IPS DF 19.7 (cell line): ENCODE measurements at places on chromosomes 2 and 18.

- peak; percentile 75 for DNase-seq
Observed at GRCh38 chr2:120661551-120661950, 74.1 kb upstream of the GLI2 start.

DNA sequence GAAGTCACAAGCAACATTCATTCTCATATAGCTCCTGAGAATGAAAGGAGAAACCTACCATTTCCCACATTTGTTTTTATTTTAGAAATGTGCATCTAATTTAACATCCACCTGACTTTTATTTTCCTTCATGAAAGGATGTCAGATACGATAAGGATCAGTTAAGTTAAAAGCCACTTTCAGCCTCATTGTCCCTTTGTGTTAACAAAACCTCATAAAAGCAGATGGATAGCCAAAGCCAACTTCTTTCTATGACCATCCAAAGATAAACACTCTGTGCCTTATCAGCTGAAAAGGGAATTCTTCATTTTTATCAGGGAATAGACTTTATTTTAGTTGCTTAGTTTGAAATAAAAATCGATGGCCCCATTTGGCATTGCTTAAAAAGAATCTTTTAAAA is 25.7 kb upstream of the RIT2 start:
- DNase-seq: no peak

DNA sequence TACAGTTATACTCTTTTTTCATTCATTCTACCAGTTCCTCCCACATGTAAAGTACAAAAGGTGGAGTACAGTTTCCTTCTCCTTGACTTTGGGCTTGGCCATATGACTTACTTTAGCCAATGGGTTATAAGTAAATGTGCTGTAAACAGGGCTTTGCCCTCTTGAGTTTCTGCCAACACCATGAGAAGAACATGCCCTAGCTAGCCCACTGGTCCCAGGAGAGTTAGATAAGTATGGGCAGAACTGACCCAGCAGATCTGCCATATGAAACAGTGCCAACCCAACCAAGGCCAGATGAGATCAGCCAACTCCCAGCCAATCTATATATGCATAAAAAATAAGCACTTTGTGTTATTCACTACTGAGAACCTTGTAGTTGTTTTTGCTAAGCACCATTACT is 25.5 kb downstream of the ZC3H8 start:
- no peak for DNase-seq

DNA sequence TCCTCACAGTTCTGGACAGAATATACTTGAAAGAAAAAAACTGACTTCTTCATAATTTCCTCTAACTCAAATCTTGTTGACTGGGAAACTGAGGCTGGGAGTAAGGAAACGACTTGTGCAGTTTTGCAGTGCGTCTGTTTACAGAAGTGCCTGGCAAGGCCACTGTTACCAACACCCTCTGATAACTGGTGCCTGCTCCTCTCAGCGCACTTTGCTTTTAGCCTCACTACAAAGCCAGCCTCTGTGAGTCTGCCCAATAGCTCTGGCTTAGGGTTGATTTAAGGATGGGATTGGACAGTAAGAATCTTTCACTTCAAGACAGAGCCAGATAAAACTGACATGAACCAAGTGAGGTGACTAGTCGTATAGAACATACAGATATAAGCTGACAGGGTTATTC is 410.8 kb downstream of the PTPRM start:
- DNase-seq: no peak

DNA sequence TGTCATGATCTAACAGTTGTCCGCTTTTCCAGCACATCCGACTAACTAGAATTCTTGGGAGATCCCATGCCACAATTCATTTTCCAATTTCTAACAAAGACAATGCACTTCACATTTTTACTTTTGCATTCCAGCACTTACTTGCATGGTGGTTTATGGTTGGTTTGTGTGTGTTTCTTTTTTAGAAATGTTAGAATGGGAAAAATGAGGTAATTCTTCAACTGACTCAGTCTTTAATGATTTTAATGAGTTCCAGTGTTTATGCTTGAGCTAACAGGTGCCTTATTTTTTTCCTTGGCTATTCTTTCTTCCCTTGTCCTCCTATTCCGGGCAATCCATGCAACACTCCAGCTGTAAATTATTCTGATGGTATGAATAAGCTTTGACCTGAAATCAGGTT is 46.4 kb downstream of the SLC8A1 start:
- no peak for DNase-seq

GRCh38 chr2:169172151-169172735 is 102.9 kb downstream of the DHRS9 start:
- no peak for DNase-seq

GRCh38 chr2:16129716-16130540 is 189.6 kb downstream of the MYCN start:
- DNase-seq: no peak

DNA sequence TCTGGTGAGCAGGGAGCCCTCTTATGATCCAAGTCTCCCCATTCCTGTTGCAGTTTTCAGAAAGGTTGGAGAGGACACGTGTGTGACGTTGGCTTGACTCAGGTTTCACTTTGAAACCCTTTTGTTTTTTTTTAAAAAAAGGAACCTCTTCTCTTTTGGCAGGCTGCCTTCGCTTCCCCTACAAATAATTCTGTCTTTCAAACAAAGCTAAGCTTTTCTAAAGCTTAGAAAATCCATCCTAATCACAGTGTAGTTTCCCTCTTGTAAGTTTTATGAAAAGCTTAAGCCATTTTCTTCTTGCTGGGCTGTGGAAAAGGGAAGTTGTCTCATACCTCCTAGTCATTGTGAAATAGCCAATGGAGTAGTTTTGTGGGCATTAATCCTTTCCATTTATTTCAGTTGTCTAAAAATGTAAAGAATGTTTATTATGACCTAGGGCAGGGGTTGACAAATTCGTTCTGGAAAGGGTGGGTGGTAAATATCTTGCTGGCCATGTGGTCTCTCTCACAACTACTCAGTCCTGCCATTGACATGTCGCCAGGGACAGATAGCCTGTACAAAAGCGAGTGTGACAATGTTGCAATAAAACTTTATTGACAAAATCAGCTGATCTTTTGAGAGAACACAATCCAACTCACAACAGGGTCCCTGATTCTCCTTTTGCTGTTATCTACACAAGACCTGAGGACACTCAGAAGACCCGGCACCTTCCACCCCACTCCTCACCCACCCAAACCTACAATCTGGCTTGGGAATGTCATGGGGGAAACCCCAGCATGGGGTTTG is 878.8 kb downstream of the RNF144A start:
- no peak for DNase-seq

DNA sequence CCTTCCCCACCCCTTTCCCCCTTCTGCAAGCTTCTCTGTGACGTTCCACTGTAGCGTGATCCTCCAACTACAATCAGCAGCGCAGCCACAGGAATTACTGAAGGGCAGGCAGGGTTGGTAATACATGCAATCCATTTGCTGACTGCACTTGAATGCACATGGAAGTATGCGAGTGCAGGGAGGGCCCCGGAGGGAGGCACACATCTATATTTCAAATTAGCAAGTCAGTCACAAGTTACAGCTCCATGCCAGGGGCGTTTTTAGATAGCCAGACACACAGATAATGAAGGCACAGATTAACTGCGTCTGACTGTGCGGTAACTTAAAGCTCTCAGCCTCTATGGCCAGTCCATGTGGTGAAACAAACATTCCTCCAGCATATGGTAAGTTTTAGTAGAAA is 209.2 kb upstream of the GATA6 start:
- DNase-seq: no peak

GRCh38 chr2:25567406-25567805 is 106.0 kb downstream of the DTNB start:
- no peak for DNase-seq

- DNase-seq: no peak
Observed at GRCh38 chr2:12097859-12098258, 351.4 kb downstream of the LPIN1 start.

GRCh38 chr2:3211256-3212060 is 166.2 kb downstream of the EIPR1 start:
- DNase-seq: no peak

DNA sequence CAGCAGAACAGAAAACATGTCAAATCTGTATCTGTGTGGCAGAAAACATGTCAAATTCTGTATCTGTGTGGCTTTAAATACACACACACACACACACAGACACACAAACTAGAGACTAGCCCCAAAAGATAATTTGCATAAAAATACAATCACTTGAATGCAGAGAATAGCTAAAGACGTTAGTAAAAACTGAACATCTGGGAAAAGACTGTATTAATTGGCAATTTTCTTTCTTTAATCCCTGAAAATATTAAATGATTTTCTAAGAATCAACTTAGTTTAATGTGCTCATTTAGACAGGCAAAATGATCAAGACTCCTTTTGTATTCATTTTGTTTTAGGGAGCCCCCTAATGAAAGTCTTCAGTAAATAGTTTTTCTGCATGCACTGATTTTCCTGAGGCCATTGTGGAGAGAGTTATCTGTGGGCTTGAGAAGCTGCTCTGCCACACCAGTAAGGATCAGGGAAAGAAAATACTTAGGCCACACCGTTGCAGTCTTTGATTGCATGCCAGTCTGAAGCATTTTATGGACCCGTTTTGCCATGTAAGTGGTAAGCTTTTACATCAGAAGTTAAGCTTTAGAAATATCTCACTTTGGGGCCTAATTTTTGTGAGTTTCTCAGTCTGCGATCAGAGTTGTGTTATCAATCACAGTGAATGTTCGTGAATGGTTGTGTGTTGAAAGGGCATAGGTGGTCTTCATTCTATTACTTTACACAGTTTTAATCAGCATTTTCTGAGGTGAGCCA is 2.2 kb downstream of the SPATS2L start:
- no peak for DNase-seq

DNA sequence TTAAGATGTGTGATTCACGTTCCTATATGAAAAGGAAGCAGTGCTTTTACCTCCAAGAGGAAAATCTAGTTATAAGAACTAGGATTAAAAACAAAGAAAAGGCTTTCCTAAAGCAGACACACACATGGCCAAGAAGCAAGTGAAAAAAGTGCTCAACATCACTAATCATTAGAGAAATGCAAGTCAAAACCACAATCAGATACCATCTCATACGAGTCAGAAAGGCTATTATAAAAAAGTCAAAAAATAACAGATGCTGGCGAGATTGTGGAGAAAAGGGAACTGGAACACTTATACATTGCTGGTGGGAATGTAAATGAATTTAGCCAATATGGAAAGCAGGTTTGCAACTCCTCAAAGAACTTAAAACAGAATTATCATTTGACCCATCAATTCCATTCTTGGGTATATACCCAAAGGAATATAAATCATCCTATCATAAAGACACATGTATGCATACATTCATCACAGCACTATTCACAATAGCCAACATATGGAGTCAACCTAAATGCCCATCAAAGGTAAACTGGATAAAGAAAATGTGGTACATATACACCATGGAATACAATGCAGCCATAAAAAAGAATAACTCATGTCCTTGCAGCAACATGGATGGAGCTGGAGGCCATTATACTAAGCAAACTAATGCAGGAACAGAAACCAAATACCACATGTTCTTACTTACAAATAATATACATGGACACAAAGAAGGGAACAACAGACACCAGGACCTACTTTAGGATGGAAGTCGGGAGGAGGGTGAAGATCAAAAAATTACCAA is 285.3 kb downstream of the RAD51AP2 start:
- DNase-seq: no peak

DNA sequence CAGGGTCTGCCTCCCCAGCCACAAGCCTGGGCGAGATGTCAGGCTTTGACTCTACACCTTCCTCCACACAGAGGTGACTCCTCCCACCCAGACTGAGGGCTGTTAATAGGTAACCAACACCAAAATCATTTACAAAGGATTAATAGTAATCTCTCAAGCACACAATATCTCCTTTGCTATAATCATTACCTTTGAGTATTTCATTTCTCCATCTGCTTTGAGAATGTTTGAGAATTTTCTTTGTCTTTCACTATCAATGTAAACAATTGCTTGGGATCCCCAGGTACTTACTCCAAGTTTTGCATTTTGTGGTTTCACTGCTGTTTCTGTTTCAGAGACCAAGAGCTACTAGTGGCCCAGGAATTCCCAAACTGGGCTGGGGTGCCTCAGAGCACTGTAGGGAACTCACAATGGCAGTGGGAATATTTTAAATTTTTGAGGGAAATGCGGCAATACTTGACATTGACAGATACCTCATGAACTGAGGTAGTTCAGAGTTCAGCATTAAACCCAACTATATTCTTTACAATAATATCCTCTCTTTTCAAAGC is 166.4 kb upstream of the MGAT5 start:
- DNase-seq: no peak

- no peak for DNase-seq
Observed at GRCh38 chr2:29368659-29369040, 253.4 kb downstream of the CLIP4 start.

GRCh38 chr2:40282428-40282827 is 169.5 kb downstream of the SLC8A1 start:
- no peak for DNase-seq

DNA sequence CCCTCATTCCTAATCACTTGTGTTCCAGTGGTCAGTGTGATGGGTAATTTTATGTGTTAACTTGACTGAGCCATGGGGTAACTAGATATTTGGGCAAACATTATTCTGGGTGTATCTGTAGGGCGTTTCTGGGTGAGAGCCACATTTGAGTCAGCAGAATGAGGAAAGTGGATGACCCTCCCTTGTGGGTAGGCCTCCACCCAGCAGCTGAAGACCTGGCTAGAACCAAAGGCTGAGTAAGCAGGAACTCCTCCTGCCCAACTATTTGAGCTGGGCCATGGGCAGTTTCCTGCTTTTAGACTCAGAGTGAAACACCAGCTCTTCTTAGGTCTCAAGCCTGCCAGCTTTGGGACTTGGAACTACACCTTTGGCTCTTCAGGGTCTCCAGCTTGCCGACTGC is 141.8 kb downstream of the ACKR3 start:
- DNase-seq: no peak

GRCh38 chr2:219352448-219353023 is 20.0 kb upstream of the RESP18 start:
- no peak for DNase-seq

DNA sequence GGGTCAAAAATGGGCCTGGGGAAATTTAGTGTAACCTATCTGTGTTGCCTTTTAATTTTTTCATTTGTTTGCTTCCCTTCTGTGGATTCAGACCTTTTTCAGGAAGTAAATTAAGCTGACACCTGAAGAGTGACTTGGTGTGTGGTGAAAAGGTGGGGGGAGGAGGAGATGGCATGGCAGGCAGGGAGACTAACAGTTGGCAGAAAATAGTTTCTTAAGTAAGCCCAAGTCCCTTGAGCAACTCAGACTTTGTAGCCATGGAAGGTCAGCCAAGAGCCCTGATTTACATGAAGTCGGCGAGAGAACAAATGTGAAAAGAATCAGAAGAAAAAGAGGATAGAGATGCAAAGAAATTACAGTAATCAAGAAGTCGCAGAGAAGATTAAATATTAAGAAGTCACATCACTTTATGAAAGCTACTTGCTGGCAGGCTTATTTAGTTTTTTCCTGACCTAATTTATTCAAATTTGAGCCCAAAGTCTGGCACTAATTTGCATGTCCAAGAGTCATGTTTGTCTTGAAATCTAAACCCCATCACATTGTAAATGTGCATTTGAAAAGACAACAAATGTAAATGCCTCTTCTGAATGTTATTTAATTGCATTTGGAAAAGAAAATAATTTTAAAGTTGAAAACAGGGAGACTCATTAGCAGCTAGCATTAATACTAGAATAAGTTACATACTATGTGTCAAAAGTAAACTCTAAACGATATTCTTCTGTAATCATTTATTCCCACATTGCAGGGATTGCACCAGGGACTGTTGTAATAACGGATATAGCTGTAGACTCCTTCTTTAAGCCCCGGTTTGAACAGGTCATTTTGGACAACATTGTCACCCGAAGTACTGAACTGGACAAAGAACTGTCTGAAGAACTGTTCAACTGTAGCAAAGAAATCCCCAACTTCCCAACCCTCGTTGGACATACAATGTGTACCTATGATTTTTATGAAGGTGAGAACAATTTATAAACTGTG is 19.3 kb downstream of the UPP2 start:
- DNase-seq: no peak

- no peak for DNase-seq
Observed at GRCh38 chr2:25794544-25795276, 83.6 kb downstream of the ASXL2 start.
